SJCRH30 (cell line): ENCODE measurements at places on chromosomes 3 and 15. TPM values are rescaled to one million over a fixed set of nuclear protein-coding genes. Genes with fewer than 3 reads are reported as not detected.

The ACP3 gene
- not detected in 2 replicates for total RNA-seq

The TGM4 gene
- total RNA-seq = not detected in 2 replicates

The AGBL1 gene
- total RNA-seq = 0.08 TPM in 1 of 2 replicates, not detected in the other

The RHCG gene
- total RNA-seq = not detected in 2 replicates

The ARRDC4 gene
- total RNA-seq = 4.6 and 4.8 TPM in 2 replicates

The ZBTB38 gene
- total RNA-seq = 36.1 and 36.4 TPM in 2 replicates

The PLA1A gene
- 1.2 and 1.4 TPM in 2 replicates for total RNA-seq

The CAMK2N2 gene
- total RNA-seq = 4.0 and 6.0 TPM in 2 replicates

The CFAP100 gene
- total RNA-seq = not detected in 2 replicates

The ZIC1 gene
- 44.4 and 55.7 TPM in 2 replicates for total RNA-seq

The PRICKLE2 gene
- total RNA-seq = 0.23 and 0.65 TPM in 2 replicates

The SEMA3B gene
- 3.3 and 4.8 TPM in 2 replicates for total RNA-seq

The OR5K4 gene
- total RNA-seq = not detected in 2 replicates

The SMAD6 gene
- total RNA-seq = 6.7 and 7.6 TPM in 2 replicates

The ACOX2 gene
- 0.15 and 0.26 TPM in 2 replicates for total RNA-seq

The MUC20 gene
- not detected in 2 replicates for total RNA-seq

The SLC7A14 gene
- not detected in 2 replicates for total RNA-seq

The GABRR3 gene
- 0.03 TPM in 1 of 2 replicates, not detected in the other for total RNA-seq

The GTF2A2 gene
- total RNA-seq = 129 and 145 TPM in 2 replicates

The DUOXA2 gene
- not detected in 2 replicates for total RNA-seq

The EFCAB12 gene
- not detected in 2 replicates for total RNA-seq

The IP6K2 gene
- 61.2 and 67.3 TPM in 2 replicates for total RNA-seq

The SPINK8 gene
- not detected in 2 replicates for total RNA-seq

The TRIM42 gene
- not detected in 2 replicates for total RNA-seq

The MYO5C gene
- total RNA-seq = 2.9 and 3.5 TPM in 2 replicates

The FAM3D gene
- total RNA-seq = not detected in 2 replicates

The TP63 gene
- total RNA-seq = 0.71 and 1.1 TPM in 2 replicates

The PLCB2 gene
- 2.0 and 2.9 TPM in 2 replicates for total RNA-seq

The SI gene
- not detected in 2 replicates for total RNA-seq

The CLDN16 gene
- total RNA-seq = not detected in 2 replicates

The GRK7 gene
- 0.20 and 0.30 TPM in 2 replicates for total RNA-seq

The HCN4 gene
- total RNA-seq = not detected in 2 replicates

The MORC1 gene
- not detected in 2 replicates for total RNA-seq

The MGLL gene
- total RNA-seq = 32.6 and 41.7 TPM in 2 replicates

The ARGFX gene
- total RNA-seq = 1.1 and 1.2 TPM in 2 replicates

The DPPA2 gene
- not detected in 2 replicates for total RNA-seq

The ILDR1 gene
- not detected in 2 replicates for total RNA-seq

The TBC1D23 gene
- total RNA-seq = 49.2 and 52.3 TPM in 2 replicates

The CACNA2D2 gene
- not detected in 2 replicates for total RNA-seq

The FBXO40 gene
- 0.02 and 0.03 TPM in 2 replicates for total RNA-seq

The SH2D7 gene
- total RNA-seq = 0.08 and 0.36 TPM in 2 replicates

The SLC28A2 gene
- not detected in 2 replicates for total RNA-seq

The HIGD2B gene
- not detected in 2 replicates for total RNA-seq

The ATG3 gene
- total RNA-seq = 54.6 and 55.2 TPM in 2 replicates

The NR2E3 gene
- total RNA-seq = 4.5 and 8.8 TPM in 2 replicates

The EPHA3 gene
- total RNA-seq = 0.94 and 1.1 TPM in 2 replicates
